ENCODE measurements at places on chromosomes 1 and 21. TPM values are rescaled to one million over a fixed set of nuclear protein-coding genes. Genes with fewer than 3 reads are reported as not detected.

- no peak for DNase-seq
Measured at GRCh38 chr1:91791103-91791502, 94.8 kb downstream of the TGFBR3 start.

DNA sequence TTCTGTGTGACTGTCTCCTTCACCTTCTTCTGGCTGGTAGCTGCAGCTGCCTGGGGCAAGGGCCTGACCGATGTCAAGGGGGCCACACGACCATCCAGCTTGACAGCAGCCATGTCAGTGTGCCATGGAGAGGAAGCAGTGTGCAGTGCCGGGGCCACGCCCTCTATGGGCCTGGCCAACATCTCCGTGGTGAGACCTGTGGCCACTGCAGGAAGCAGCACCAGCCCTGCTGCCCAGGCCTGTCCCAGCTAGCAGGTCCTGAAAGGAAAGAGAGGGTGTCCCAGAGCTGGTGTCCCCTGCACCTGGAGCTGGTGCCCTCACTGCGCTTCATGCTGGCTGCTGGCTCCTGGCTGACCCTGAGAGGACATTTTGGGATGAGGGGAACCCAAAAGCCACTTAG lies 5.9 kb upstream of the ATXN7L2 start:
- no peak for DNase-seq

Gene UTS2
- total RNA-seq: not detected

GRCh38 chr1:172969611-172970010 lies 81.1 kb downstream of the TNFSF18 start:
- peak; percentile 88 for DNase-seq

DNA sequence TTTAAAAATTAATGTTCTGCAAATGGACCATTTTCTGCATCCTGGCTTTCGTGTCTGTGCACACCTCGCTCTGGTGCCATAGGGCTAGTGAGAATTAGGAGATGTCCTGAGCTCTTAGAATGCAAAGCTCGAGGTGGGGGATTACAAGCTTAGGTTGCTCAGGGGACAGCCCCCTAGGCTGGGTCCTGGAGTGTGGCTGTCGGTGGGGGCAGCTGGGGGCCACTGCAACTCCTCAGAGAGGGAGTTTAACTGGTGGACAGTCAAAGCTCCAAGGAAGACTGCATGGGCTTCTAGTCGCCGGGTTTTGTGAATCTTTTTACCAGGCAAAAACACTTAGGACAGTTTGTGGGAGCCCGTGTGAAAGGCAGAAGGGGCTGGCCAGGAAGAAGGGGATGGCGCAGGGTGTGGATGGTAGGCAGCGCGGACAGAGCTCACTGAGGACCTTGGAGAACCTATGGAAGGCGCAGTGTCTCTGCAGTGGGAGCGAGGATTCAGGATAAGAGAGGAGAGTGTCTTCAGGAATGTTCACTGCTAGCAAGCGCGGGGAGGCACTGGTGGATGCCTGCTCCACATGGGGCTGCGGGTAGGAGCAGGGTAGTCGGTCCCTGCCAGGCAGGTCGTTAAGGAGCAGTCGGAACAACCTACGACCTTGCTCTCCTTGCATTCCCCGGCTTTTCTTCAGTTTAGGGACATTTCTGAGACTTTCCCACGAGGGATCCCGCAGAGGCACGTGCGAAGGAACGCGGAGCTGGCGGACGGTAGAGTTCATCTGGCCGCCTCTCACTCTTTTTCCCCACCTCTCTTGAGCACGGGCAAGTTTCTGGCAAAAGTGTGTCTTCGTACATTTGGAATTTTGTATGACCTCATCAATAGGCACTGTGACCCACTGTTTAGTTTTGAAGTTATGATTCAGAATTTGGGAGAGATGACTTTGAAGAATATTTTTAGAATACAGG lies 12.9 kb upstream of the KCNE1 start:
- peak; percentile 75 for DNase-seq

Gene CCDC24
- total RNA-seq: 2.6 TPM

Gene CGN
- total RNA-seq: 0.09 TPM

DNA sequence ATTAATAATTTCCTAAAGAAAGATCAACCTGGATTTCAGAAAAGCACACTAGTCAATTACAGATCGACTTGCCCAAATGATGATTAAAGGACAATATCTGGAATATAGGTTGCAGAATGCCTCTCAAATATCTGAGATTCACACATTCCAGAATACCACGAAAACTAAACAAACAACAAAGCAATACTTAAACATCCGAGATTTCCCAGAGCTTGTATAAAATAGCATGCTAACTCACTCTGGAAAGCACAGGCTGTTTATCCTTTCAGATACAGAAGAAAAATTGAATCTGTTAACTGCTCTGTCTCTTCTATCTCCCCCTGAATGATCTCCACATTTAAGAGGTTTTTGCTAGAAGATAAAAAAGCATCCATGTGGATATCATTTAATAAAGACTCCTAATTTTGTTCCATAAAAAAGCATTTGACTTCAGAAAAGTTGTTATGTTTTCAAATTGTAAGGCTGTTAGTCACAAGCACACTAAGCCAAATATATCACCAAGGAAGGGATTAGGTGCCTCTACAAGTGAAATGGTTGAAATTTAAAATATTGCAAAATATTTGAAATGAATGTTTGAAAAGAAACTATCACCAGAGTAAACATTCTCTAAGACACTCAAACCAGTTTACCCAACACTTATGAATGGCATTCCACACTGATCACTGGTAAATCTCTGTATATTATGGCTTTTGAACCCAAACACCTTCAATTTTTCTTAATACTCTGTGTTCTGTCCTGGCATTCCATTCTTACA lies 865.1 kb upstream of the ADAMTS5 start:
- DNase-seq: peak; percentile 61

Gene ELOVL1
- 18.2 TPM for total RNA-seq

GRCh38 chr1:160429702-160430535 lies 29.6 kb downstream of the VANGL2 start:
- no peak for DNase-seq

DNA sequence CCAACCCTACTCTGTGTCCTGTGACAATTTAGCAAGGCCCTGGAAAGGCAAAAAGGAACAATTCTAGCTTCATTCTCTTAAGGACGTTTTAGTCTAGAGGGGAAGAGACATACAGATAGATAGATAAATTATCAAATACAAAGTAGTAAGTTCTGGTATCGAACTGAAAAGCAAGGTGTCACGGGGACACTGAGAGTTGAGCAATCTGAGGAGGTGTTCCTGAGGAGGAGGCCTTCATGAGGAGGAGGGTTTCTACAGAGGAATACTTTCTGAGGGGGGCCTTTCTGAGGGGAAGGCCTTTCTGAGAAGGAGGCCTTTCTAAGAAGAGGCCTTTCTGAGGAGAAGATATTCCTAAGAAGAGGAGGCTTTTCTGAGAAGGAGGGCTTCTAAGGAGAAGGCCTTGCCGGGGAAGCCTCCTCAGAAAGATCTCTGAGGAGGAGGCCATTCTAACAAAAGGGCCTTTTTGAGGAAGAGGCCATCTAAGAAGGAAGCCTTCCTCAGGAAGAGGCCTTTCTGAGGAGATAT lies 155.9 kb upstream of the COA6 start:
- DNase-seq: no peak

DNA sequence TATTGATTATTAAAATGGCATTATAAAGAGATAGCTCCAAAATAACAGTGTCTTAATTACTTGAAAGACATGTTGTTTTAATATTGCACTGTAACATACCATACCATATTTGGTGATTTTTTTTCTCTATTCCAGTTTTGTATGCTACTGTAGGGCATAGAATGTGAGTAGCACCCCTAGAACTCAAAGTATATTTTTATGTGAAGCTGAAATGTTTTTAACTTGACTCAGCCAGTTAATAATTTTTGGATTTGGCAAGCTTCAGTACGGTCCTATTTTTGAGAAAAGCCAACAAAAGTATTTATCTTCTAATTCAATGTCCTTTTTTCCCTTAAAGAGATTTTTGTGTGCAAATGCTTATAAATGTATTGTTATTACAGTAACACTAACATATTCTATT lies 593.8 kb downstream of the USP25 start:
- peak; percentile 38 for DNase-seq

Gene SPATC1L
- total RNA-seq: 6.1 TPM

Gene KCNK1
- total RNA-seq: 2.9 TPM

DNA sequence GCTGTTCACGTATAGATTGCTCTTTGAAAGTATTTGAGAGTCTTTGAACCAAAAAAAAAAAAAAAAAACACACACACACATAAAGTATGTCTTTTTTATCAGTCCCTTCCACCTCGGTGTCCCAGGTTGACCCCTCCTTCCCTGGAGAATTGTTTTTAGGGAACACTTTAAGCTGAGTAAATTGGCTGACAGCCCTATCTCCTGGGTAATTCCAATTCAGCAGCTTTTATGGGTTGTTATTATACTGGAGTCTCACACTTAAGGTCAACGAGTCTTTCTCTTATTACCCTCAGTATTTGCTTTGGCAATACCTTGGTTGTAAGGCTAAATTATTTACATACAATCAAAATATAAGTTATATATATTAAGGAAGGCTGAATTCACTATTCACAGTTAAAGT lies 69.4 kb downstream of the SLC30A10 start:
- DNase-seq: no peak

GRCh38 chr1:179014123-179014522 lies 11.6 kb upstream of the FAM20B start:
- DNase-seq: no peak

GRCh38 chr1:192639607-192640368 lies 3.8 kb downstream of the RGS13 start:
- peak; percentile 55 for DNase-seq

DNA sequence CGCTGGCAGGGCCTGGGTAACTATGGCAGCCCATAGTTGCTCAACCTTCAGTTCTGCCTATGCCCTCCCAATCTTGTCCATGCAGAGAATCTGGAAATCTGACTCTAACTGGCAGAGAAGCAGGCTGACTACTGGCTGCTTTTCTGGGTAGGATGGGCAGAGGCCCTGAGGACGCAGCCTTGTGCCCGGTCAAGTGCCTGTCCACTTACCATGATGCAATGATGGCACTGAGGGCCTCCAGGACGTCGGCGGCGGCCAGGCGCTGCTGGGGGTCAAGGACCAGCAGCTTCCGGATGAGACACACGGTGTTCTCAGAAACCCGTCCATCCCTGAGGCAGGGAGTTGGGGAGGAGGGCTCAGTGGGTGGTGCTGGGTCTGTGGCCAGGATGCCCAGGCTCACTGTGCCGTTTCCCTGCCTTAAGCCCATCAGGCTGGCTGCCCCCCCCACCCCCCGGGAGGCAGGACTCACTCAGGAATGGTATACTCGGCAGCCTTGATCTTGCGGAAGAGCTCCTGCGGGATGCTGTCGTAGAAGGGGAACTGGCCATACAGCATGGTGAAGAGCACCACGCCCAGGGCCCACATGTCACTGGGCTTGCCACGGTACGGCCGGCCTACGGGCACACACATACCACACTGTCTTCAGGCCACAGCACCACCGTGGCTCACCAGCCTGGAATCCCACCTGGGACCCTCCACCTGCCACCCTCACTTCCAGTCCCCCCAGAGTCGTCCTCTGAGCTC lies 20.4 kb upstream of the EVA1B start:
- DNase-seq: no peak

DNA sequence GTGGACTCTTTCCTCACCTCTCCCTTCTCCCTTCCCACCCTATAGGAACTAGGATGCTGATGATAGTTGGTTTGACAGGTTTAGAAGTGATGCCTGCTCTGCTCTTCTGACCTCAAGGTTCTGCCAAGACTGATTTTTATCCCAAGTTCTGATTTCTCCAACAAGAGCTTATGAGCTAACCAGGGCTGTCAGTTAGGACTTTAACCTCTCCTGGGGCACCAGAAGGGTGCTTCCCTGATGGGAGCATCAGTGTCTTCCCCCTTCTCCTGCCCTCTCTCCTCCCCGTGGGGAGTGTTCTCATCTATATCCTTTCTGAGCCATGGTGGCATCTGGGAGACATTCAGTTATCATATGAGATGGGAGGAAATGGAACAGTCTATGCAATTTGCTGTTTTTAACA lies 44.0 kb downstream of the ATP2B4 start:
- no peak for DNase-seq

GRCh38 chr1:30998887-30999286 lies 66.6 kb downstream of the PUM1 start:
- DNase-seq: no peak

- no peak for DNase-seq
Measured at GRCh38 chr1:240230816-240231215, 139.1 kb downstream of the FMN2 start.

DNA sequence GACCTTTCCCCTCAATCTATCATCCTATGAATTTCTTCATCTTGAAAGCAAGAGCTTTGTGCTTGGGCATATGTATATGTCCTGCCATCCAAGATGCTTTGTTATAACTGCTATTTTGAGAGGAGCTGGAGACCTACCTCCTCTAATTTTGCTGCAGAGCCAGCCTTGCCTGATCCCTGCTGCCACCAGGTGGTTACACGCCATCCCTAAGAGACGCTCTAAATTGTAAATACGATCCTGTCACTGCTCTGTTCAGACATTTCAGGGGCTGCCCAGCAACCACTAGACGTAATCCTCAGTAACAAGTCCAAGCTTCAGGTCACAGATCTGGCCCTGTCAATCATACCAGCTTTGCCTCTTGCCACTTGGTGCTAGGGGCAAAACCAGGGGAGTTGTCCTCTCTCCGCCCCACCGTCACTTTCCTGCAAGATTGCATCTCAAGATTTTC lies 32.9 kb downstream of the GPA33 start:
- DNase-seq: peak; percentile 39

GRCh38 chr1:157580179-157580827 lies 17.6 kb downstream of the FCRL4 start:
- DNase-seq: peak; percentile 69

Gene RUNX3
- not detected for total RNA-seq

- DNase-seq: no peak
Measured at GRCh38 chr1:156248323-156248683, 447 bp upstream of the PAQR6 start.

DNA sequence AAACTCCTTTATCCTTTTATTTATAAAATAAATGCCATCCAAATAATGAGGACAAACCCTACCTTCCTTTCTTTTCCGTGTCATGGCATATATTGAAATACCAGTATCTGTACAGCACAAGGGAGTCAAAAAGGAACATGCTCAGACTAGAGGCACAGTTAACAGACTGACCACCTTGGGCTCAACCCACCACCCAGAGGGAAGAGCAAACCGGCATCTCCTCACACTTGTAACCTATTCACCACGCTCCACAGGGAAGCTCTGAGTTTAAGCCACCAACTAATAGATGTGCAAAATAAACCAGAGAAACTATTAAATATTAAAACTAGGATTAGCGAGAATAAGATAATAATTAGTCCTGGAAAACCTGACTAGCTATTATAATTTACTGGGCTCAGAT lies 112.7 kb downstream of the SIPA1L2 start:
- no peak for DNase-seq

Gene RPAP2
- 4.4 TPM for total RNA-seq

Gene OLFML3
- total RNA-seq: 135 TPM
